ENCODE measurements at places on chromosomes 12 and 14.

DNA sequence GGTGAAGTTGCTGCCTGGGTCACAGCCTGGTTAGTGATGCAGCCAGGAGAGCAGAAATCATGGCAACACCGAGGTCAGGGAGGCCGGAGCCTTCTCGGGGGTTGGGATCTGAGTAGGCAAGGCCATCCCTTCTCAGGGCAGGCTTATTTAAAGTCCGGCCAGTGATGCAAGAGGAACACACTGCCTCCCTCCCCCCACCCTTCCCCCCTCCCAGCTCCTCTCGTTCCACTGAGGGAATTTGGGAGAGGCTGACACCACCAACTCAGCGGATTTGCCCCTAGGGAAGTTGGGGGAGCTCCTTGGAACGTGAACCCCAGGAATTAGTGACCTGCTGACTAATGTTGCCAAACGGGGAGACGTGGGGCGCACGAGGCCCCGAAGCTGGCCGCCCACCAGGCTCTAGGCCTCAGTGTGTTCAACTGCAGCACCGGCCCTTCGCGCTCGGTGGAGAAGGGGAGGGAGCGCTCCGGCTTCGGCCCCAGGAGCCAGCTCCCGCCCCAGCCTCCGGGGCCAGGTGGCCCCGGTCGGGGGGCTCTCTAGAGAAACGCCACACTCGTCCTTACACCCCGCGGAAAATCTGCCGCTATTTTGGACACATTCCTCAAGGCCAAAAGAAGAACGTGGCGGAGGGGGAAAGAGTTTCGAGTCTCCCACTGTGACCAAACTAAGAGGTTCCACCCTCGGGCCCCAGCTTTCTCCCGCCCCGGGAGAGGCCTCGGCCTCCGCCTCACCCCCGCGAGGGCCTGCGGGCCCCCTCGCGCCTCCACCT, 1.6 kb downstream of the CTDSP2 start:
- DNase-seq = no peak

GRCh38 chr12:121196902-121197301, 13.0 kb upstream of the P2RX4 start:
- DNase-seq = no peak

DNA sequence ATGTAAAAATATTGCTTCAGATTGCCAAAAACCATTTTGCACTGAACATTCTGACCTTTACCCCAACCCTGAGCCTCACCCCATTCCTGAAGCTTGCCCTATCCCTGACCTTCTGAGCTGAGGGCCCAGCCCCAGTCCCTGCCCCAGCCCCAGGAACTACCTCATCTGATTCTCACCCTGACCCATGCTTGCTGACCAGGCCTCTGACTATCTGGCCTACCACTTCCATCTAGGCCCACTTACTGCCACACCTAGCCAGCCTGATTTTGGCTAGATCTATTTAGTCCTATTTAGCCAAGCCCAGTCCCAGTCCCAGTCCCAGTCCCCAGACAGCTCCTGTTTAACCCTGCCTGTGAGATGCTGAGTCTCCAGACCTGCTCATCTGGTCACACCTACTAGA, 33.6 kb downstream of the OR10P1 start:
- DNase-seq = no peak

DNA sequence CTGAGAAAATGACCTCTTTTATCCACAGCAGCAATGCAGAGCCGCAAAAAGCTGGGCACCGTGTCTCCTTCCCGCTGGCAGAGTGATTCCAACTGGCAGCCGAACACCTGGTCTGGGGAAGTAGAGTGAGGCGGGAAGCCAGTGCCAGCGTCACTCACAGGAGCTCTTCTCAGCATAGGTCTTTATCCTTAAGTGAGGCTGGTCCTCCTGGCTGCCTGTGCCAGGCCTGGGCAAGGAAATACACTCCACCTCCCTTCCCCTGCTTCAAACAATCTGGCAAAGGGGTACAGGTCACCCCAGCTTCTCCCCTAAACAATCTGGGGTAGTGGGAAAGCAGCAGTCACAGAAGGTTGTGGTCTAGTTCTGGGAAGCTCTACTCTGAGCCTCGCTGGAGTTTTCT, 4.8 kb downstream of the ARHGAP9 start:
- DNase-seq = no peak

DNA sequence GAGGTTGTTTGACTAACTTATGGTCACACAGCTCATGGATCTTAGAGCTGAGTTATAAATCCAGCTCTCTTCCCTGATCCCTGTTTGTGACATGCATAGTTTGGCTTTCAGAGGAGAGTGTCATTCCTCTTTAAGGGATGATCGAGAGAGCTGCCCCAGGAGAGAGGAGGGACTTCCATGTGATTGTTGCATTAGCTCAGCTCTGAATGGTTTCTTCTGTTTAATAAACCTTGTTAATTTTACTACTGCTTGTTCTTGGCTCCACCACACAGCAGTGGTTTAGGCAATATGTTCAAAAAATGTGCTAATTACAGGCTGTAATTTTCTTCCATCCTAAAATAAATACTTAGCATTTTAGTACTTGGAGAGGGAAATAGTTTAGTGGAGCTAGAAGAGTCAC, 152.5 kb downstream of the C12orf75 start:
- no peak for DNase-seq

DNA sequence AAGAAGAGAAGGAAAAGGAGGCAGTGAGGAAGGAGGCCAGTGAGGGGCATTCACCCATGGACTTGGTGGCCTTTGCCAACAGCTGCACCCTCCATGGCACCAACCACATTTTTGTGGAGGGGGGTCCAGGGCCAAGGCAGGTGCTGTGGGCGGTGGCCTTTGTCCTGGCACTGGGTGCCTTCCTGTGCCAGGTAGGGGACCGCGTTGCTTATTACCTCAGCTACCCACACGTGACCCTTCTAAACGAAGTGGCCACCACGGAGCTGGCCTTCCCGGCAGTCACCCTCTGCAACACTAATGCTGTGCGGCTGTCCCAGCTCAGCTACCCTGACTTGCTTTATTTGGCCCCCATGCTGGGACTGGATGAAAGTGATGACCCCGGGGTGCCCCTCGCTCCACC, 11.4 kb upstream of the SMARCD1 start:
- DNase-seq = no peak

GRCh38 chr14:35420036-35420811, 15.7 kb upstream of the NFKBIA start:
- no peak for DNase-seq

GRCh38 chr12:47202176-47202575, 122.4 kb upstream of the AMIGO2 start:
- DNase-seq = no peak

DNA sequence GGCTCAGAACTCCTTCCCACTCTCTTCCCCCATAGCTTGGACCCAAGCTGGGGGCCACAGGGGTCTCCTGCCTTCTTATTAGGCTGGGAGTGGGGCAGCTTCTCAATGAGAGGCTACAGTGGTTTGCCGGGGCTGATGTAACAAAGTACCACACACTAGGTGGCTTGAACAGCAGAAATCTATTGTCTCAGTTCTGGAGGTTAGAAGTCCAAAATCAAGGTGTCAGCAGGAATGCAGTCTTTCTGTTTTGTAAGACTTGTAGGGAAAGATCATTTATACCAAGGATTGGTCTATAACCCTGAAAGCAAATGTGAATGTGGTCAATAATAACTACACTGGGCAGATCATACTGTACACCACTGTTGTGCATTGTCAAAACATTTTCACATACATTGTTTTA, 124.5 kb upstream of the ARHGAP5 start:
- no peak for DNase-seq

DNA sequence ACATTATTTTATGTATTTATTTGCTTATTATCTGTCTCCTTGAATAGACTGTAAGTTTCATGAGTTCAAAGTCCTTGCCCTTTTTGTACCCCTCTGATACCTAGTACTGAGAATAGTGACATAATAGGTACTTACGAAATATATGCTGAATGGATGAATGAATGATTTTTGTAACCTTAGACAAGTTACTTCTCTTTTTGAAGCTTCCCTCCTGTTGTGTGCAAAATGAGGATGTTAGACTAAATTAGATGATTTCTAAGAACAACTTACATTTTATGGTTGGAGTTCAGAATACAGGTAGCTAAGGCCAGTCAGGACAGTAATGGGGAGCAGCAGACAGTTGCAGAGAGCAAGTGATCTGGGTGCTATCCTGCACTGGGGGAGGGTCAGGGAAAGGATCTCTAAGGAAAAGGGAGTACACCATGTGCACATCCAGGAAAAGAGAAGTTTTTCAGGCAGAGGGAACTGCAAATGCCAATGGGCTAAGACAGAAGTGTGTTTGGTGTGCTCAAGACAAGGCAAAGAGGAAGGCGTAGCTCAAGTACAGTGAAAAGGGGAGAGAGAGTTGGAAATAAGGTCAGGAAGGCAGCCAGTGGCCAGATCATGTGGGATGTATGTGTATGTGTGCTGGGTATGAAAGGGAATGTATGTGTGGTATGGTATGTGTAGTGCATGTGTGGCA, 59.4 kb upstream of the AMIGO2 start:
- DNase-seq = no peak

- no peak for DNase-seq
Measured at GRCh38 chr12:278046-278445, 15.4 kb upstream of the SLC6A13 start.

GRCh38 chr12:85985996-85986395, 111.9 kb downstream of the NTS start:
- DNase-seq = no peak

DNA sequence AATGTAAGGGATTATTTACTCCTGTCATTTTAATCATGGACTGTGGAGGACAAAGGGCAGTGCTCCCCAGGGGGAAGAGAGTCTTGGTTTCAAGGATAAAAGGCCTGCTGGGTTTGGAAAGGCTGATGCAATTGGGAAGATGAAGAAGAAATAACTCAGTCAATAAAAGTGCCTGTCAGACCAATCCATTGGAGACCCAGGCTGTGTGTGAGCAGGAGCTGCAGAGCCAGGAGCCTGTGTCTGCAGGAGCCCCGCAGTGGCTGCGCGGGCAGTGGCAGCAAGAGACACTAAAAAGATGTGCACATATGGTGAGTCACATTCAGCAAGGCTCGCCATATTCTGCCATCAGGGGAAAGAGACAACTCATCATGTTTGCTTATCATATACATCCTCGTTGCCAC, 90.4 kb downstream of the CRACR2A start:
- DNase-seq = no peak

DNA sequence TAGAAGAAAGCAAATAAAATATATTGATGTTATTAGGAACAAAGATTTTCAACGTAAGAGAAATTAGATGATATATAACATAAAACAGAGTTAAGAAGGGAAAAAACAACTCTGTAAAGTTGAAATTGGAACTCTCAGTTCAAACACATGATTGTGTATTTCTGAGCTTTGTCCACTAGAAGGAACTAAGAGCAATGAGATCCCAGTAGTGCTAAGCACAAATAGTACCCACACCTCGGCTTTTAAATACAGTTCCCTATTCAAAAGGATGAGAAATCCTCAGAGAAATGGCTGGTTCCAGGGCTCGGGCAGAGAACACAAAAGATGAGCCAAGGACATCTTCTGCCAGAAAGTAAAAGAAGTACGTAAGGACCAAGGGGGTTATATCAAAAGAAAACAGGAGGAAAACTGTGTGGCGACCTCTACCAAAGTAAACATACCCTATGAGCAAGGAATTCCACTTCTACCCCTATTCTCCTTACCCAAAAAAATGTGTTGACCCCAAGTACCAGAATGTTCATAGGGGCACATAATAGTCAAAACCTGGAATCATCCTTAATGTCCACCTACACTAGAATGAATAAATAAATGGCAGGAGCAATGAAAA, 96.6 kb downstream of the SPTSSA start:
- no peak for DNase-seq

GRCh38 chr12:15728118-15728598, 61.0 kb downstream of the EPS8 start:
- no peak for DNase-seq

DNA sequence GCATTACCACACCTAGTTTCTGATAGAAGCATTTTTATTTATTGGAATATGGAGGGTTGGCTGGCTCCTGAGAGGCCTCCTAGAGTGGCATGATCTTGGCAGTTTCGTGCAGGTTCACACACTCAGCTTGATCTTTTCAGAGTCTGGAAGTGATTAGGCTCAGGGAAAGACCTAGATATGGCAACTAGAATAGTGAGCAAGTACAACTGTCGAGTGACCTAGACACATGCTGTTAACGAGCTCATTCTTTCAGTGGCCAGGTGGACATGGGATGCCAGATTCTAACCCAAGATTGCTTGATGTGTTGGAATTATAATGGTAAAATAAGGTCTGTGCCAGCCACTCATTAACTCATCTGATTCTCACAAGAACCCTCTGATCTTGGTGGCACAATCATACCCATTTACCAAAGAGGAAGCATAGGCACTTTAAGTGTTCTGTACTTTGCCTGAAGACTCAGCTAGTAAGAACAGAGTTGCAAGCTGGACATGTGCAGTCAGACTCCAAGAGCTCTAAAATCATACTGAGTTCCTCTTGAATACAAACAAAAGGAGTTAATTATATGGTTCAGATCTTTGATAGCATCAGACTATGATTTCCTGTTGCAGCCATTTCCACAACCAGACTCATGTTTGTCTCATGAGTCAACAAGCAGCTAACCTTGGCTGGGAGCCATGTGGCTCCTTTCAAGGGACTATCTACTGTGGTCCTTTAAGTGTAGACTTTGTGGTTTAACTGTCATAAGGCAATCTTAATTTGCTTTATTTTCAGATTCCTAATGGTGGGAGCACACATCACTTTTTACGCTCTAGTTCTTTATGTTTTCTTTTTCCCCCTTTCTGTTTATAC, 144.2 kb downstream of the PLEKHA5 start:
- DNase-seq = no peak

DNA sequence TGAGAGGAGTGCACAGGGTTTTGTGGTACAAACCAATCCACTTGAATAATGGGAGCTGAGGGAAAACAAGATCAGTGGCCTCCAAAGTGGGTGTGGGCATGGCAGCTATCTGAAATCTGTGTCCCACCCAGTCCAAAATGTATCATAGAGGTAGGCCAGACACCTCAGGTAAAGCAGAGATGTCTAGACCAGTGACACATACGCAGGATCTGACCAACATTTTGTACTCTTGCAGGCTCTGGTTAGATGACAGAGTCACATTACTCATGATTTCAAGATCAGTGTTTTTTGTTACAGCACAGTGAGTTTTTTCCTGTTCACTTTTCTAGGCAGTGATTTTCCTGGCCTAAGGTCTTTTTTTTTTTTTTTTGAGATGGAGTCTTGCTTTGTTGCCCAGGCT, 211.8 kb downstream of the PCNX1 start:
- no peak for DNase-seq

- no peak for DNase-seq
Measured at GRCh38 chr14:22039938-22040780, 366.5 kb upstream of the OR4E1 start.

- no peak for DNase-seq
Measured at GRCh38 chr12:68675101-68675842, 11.5 kb upstream of the NUP107 start.

DNA sequence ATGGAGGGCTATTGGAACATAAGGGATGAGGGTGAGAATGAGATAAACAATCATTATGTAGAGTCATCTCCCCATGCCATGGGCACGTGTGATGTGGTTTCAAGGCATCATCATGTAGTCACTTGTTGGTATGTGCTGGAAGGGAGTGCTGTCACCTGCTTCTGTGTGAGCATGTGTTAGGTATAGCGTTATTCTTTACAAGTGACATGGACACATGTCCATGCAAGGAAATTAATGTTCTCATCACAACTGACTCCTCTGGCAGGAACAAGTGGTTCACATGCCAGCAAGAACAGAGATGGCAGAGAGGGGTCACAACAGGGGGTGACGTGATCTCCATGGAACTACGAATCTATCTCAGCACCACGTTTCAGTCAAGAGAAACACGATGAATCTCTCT, 815.8 kb downstream of the BCL11B start:
- no peak for DNase-seq

All from GM19239 (cell line).